Foreskin keratinocyte (primary cell): ENCODE measurements at places on chromosomes 5 and 9. TPM values are rescaled to one million over a fixed set of nuclear protein-coding genes. Genes with fewer than 3 reads are reported as not detected.

DNA sequence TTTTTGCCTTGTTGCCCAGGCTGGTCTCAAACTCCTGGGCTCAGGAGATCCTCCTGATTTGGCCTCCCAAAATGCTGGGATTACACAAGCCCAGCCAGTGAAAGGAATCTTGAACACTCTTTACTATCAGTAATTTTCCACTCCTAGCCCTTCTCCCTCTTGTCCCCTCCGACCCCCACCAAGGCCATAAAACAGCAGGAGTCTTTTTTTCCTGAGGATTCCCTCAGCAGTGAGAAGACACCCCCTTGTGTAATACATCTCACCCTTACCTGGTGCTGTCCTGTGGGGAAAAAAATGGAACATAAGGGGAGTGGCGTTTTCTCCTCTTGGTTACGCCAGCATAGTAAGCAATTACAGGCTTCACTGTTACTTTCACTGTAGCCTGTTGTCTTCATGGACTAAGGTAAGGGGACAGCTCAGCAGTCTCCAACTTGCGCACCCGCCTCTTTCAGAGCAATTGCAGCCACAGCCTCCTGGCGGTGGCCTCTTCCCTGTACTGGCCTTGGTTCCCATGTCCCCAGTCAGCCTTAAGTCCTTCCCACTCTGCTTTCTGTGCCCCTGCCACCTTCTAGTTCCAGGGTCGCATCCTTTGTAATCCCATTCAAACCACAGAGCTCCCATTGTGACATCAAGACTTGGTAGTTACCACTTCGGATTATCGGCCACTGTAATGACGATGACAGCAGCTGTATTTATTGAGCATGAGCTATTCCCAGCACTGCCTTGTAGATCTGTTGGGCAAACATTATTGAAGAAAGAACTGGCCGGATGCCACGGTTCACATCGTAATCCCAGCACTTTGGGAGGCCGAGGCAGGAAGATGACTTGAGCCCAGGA, 10.0 kb downstream of the NAIF1 start:
- DNase-seq, result no peak

- DNase-seq, result peak; percentile 26
Observed at GRCh38 chr5:170633235-170634081, 129.6 kb downstream of the KCNIP1 start.

DNA sequence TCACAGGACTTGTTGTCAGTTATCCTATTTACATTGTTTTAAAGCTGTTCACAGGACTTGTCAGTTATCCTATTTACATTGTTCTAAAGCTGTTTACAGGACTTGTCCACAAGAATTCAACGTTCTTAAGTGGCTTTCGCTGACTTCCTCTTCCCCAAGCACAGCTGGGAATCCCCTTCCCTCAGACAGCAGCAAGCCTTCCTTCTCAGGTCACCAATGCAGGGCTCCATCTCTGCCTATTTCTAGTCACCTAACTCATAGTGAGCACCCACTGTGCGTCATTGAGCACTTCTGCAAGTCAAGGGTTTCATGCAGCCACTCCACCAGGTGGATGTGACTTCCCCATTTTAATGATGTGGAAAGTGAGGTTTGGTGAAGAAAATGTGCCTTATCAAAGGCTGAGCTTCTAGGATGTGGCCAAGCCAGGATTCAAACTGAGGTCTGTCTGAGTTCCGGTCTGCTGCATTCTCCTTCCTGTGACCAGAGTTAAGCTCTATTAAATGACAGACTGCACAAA, 109.8 kb upstream of the ZNF462 start:
- DNase-seq, result no peak

DNA sequence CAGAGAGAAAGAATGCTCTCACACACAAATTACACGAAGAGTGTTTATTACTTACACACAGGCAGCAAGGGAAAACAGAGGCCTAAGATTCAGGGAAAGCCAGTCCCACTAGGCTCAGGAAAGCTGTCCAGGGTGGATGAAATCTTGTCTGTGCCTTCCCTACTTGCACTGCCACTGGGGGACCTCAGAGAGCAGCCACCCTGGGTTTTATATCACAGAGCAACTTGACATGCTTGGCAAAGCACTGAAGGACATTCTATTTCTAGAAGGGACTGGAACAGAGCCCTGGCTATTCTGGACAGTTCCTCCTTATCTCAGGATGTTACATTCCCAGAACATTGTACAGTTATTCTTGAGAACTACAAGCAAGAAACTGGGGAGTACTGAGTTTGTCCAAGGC, 7.5 kb upstream of the PRSS3 start:
- no peak for DNase-seq

- DNase-seq, result no peak
Observed at GRCh38 chr9:138022121-138022741, 144.6 kb downstream of the CACNA1B start.

- no peak for DNase-seq
Observed at GRCh38 chr5:154358516-154359220, 87.1 kb upstream of the SAP30L start.

DNA sequence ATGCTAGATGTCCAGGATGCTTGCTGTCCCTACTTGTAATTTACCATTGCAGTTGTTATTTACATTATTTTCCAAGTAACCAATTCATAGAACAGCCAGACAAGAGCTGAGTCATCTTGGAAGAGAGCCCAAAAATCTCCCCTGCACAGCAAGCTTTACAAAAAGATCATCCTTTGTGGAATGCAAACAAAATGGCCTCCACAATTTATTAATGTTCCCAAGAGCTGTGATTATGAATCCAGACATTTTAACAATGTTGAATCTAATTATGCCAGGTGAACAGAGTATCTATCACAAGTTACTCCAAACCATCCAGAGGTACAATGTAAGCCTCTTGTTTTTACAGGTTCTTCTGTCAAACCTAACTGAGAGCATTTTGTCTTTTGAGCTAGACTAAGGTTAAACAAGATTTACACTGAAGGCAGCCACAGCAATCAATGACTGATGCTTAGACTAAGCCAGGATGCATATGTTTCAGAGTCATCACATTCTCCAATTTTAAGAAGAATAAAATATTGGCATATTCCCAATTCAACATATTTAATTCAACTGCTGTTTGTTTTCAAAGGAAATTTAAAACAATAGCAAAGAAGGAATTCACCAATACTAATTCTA, 95.3 kb upstream of the SLC12A2 start:
- peak; percentile 66 for DNase-seq

- no peak for DNase-seq
Observed at GRCh38 chr9:104993291-104993963, 65.5 kb upstream of the ABCA1 start.

DNA sequence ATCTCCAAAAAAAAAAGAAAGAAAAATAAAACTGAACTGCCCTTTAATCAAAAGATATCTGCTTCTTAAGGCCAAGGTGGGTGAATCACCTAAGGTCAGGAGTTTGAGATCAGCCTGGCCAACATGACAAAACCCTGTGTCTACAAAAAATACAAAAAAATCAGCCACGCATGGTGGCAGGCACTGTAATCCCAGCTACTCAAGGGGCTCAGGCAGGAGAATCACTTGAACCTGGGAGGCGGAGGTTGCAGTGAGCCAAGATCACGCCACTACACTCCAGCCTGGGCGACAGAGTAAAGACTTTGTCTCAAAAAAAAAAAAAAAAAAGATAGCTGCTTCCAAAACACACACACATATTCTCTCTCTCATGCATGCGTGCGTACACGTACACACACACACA, 17.8 kb downstream of the SCAI start:
- DNase-seq, result no peak

GRCh38 chr5:128842241-128842640, 123.0 kb upstream of the SLC27A6 start:
- DNase-seq, result no peak

DNA sequence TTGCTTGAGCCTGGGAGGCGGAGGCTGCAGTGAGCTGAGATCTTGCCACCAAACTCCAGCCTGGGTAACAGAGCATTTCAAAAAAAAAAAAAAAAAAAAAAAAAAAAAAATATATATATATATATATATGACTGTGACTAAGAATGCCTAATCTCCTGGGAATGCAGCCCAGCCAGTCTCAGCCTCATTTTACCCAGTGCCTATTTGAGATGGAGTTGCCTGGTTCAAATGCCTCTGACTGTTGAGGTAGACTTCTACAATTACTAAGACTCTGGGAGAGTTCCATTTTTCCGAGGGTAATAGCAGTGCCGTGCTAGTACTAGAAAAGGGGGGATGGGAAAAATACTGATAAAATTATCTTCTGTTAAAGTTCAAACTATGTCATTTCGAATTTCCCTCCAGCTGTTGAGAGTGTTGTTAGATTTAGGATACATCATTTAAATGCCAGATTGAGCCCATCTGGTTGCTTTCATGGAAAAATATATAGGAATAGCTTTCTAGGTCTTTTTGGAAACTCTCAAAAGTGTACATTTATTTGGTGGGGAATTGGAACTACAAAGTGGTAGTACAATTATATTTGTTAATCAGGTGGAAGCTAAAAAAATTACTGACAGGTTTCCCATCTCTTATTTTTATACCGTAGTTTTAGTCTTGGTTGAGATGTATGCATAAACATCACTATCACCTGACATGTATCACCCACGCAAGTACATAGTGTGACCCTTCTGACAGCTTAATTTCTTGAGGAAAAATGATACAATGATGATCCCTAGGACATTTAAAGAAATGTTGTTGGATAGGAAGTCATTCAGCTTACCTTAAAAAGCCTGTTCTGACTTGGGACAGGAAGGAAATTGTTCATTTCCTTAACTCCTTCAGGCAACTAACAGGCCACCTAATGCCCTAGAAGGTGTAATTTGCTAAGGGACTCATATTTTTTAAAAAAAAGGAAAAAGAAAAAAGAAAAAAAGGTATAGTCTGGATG, 214.9 kb downstream of the ADAMTSL1 start:
- peak; percentile 40 for DNase-seq

GRCh38 chr9:128106181-128106939, 21.2 kb downstream of the PTGES2 start:
- DNase-seq, result no peak

- no peak for DNase-seq
Observed at GRCh38 chr9:520302-520701, 305.6 kb downstream of the DOCK8 start.

DNA sequence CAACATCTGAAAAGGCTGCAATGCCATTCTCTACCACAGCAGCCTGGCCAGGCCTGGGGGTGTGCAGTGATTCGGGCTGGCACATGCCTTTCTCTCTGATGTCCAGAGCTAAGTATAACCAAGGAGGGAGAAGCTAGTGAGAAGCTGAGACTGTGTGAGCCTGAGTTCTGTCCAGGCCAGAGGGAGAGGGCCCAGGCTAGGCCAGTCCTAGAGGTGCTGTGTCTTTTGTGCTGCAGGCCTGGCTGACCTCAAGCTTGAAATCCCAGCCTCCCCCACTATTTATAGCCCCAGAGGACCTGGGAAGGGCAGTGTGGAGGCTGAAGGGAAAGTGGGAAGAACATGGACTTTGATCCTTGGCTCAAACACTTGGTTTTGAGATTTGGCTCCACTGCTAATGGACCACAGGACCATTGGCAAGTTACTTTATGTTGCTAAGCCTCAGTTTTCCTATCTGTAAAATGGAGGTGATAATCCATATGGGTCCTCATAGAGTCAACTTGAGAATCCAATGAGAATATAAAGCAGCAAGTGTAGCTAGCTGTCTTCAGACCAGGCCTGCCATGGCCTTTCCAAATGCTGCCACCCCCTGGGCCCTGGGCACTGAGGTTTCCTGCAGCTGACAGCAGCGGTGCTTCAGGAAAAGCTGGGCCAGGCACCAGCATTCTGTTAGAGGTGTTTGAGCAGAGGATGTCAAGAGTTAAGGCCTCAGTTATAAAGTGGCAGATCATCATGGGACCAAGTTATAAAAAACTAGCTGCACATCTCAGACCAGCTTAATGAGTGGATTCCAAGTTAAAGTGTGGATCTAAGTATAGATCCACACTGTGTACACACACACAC, 21.1 kb downstream of the BNIP1 start:
- no peak for DNase-seq

GRCh38 chr5:153445875-153446579, 44.4 kb upstream of the GRIA1 start:
- DNase-seq, result no peak

DNA sequence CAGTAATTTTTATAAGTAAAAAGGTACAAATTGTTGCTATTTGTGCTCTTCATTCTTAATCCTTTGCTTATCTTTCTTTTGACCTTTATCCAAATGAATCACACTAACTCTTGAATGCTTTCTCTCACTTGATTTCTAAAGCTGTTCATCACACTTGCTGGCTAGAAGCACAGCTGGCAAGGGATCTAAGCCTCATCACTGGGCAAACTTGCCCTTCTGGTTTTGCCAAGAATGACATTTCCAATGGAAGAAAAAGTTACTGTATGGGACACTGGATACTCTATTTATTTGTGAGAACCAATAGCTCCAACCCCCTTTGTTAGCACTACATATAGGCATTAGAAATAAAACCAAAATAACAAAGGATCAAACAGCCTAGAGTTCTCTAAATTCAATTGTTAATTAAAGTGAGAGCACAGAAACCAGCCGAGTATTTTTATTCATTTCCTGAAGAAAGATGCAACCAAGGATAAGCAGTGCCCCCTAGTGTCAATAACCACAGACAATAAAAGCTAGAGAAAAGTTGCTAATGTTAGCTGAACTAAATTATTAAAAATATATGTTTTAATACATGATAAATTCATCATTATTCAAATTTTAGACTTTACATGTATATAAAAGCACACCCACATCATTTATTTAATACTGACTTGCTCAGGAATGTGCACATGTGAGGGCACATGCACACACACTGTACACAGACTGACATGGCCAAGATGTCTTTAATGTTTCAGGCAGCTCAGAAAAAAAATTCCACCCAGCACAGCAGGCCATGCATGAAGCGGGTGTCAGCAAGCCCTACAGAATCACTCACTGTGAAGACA, 59.8 kb upstream of the POU5F2 start:
- peak; percentile 37 for DNase-seq

GRCh38 chr5:22611327-22611726, 241.8 kb downstream of the CDH12 start:
- DNase-seq, result peak; percentile 29

GRCh38 chr5:68285851-68286611, 70.5 kb downstream of the PIK3R1 start:
- DNase-seq, result no peak

DNA sequence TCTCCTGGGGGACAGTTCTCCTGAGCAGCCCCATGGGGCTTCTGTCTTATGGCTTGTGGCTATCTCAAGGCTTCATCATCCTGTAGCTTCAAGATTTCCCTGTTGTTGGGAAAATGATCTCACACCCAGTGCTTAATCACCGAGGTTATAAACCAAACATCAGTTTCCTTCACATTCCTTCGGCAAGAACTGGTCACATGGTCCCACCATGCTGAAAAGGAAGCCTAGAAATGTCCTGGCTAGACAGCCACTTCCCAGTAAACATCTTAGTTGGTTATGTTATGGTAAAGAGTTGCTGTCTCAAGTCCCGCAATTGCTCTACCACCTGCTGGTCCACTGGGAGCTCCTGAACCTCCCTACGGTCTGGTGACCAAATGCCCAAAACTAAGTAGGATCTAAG, 66.0 kb downstream of the RAB3C start:
- no peak for DNase-seq

NXNL2 gene
- total RNA-seq, result not detected in 2 replicates

CD274 gene
- total RNA-seq, result 26.1 and 27.6 TPM in 2 replicates

SCGB3A1 gene
- total RNA-seq, result not detected in 2 replicates

TTC33 gene
- total RNA-seq, result 10.4 and 10.5 TPM in 2 replicates

NUTM2F gene
- not detected in 2 replicates for total RNA-seq

SLC46A2 gene
- total RNA-seq, result not detected in 2 replicates

DNAH5 gene
- total RNA-seq, result 0.71 and 1.1 TPM in 2 replicates

DPYSL3 gene
- 29.4 and 53.6 TPM in 2 replicates for total RNA-seq

TMEM171 gene
- total RNA-seq, result 8.0 and 9.8 TPM in 2 replicates

COL23A1 gene
- total RNA-seq, result 0.04 TPM in 1 of 2 replicates, not detected in the other

CENPP gene
- 7.4 and 9.8 TPM in 2 replicates for total RNA-seq

MRPS30 gene
- 46.0 and 48.6 TPM in 2 replicates for total RNA-seq

TMEM232 gene
- 0.32 and 0.48 TPM in 2 replicates for total RNA-seq

SEPTIN8 gene
- 47.9 and 48.5 TPM in 2 replicates for total RNA-seq

GRIN1 gene
- 0.07 and 0.17 TPM in 2 replicates for total RNA-seq

MARVELD2 gene
- 23.1 and 23.7 TPM in 2 replicates for total RNA-seq
